ENCODE measurements at places on chromosomes 3 and 15.

DNA sequence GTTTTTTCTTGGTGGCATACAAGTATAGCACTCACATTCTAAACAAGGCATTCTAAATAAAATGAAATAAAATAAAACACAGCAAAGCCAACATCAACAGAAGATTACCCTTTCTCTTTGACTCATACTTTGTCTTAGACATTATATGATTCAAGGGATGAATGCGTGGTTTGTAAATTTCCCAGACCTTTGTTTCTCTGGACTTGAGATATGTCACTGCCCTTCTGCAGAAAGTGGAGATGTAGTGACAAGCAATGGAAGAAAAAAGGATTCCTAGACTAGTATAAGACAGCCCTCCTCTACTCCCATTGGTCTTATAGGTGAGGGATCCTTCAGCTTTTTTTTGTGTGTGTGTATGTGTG lies 22.4 kb downstream of the NANOGP8 start:
- no peak for DNase-seq

DNA sequence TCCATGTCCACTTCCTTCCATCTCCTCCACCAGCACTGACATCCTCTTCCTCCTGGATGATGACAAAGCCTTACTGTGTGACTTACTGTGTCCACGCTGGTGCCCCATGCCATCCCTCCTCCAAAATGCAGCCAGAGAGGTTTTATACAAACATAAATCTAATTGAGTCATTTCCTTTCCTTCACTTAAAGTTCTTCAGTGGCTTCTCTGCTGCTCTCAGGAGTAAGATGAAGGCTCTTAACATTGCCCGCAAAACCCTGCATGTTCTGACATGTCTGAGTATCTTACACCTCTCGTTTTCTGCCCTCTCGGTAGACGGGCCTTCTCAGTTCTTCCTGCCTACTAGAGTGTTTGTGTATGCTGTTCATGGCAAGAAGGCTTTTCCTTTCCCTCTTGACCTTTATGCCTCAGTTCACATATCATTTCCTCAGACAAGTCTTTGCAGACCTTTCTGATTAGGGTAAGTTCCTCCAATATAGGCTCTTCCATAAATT lies 175.5 kb downstream of the CFAP20DC start:
- no peak for DNase-seq

- no peak for DNase-seq
These were observed 68.3 kb upstream of the TBC1D5 start for GRCh38 chr3:17810759-17811158.

- no peak for DNase-seq
These were observed 12.6 kb upstream of the COL8A1 start for GRCh38 chr3:99625643-99626416.

DNA sequence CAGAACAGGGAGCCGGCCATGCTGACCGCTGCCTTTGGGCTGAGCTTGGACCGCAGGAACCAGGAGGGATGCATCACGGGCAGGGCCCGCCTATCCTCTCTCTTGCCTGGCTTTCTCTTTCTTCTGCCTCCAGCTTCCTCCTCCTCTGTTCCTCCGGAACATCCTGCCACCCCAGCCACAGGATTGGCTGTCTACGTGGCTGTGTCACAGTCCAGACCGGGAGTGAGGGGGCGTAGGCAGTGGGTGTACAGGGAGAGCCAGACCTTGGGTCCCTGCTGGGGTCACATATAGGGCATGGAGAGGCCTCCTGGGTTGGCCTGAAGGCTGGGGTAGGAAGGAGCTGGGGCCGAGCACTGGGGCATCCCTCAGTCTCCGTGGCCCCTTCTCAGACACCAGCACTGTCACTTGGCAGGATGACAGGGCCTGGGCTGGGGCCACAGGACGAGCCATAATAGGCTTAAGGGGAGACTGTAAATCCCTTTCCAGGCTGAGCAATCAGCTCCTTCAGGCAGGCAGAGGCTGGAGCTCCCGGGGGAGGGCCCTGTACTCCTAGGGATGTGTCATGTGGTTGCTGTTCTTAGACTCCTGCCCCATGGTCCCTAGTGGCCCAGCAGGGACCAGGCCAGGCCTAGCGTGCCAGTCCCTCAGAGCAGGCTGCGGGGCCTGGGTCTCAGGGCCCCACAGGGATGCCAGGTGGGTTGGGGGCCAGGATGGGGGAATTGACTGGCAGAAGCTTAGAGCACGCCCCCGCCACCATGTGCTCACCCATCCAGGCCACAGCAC lies 25.4 kb downstream of the LINGO1 start:
- peak; percentile 70 for DNase-seq

DNA sequence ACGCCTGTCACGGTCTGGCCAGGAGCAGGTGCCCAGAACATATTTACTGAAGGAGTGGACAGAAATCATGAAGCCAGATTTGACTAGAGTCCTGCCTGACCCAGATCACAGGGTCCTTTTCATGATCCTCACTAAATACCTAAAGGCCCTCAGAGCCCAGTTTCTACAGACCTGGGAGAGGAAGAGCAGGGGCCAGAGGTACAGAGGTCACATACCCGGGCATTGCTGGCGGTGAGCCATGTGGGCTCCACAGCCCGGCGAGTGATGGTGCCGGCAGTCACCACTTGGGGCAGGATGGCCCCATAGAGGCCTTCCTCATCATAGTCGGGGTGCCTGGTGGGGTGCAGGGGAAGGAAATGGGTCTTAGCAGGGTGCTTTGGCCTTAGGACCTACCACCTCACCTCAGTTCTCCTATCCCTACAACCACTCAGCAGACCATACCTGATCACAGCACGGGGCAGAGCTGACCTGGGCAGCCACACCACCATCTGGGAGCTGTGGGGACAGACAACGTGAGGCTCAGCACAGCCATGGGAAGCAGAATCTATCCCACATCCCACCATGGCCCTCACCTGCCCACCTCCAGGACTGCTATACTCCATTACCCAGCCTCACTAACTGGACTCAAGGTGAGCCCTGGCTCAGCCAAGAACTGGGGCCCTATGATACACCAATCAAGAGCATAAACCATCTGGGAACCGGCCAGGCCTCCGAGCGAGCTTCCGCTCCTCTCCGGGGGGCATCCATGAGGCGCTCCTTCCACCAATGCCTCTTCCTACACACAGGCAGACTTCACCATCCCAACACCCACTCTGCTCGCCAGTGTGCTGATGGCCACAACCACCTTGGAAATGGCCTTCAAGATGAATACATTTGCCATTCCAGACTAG lies 12.9 kb downstream of the POLG start:
- no peak for DNase-seq

GRCh38 chr15:83380059-83380458 lies 67.1 kb upstream of the SH3GL3 start:
- DNase-seq: no peak

DNA sequence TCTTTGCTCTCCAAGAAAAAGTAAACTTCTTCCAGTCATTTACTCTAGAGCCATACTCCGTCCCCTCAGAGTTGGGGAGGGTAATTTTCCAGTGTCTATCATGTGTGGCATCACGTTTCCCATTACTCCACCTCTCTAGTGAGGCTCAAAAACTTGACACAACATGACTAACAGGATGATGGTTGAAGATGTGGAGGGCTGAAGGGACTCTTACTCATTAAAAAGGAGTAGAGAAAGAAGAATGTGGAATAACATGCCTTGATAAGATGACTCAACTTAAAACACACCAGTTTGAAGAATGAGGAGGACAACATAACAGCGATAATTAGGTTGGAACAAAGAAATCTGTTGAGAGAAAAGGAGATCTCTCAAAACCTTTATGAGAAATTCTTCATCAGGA lies 894.3 kb downstream of the OTOL1 start:
- DNase-seq: no peak

DNA sequence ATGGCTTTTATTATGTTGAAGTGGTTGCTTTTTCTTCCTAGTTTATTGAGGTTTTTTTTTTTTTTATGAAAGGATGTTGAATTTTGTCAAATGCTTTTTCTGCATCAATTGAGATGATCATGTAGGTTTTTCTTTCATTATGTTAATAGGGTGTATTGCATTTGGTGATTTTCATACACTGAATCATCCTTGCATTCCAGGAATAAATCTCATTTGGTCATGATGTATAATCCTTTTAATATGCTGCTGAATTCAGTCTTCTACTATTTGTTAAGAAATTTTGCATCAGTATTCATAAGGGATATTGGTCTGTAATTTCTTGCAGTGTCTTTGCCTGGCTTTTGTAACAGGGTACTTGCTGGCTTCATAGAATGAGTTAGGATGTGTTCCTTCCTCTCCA lies 11.5 kb upstream of the CLRN1 start:
- DNase-seq: no peak

DNA sequence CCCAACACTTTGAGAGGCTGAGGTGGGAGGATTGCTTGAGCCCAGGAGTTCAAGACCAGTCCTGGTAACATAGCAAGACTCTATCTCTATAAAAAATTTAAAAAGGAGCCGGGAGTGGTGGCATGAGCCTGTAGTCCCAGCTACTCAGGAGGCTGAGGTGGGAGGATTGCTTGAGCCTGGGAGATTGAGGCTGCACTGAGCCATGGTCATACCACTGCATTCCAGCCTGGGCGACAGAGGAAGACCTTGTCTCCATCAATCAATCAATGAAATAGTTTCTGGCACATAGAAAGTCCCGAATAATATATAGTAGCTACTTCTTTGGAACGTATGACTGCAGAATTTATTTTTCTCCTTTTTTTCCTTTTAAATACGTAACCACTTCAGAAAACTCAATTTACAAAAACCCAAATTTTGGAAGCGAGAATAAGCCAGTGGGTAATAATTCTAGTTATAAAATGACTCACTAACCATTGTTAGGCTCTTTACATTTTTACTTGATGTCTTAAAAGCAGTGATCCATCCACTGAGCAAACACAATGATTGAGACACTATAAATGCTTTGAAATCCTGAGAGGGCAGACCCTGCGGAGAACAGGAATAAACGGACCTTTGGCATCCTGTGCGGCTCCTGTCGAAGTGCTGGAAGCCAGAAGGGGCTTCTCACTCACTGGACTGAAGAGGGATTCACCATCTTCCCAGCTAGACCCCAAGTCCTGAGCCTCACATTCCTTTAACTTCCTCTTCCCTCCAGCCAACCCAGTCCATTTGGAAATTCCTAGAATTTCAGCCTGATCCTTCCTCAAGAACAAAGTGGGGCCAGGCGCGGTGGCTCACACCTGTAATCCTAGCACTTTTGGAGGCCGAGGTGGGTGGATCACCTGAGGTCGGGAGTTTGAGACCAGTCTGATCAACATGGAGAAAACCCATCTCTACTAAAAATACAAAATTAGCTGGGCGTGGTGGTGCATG lies 68.4 kb upstream of the MFGE8 start:
- DNase-seq: no peak

DNA sequence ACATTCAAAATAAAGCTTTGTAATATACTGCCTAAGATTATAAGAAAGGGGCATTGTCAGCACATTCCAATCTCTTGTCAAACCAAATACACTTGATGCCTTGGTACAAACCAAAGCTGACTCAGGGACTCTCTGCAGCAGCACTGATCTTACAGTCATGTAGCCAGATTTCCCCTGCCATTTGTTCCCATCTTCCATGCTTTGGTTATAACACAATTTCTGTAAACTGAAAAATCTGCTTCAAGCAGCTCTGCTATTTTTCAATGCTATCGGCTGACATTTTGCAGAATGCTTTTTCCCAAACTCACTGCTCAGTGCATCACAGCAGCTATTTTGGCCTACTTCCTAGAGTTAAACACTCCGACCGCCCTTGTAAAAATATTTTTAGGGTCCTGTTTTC lies 18.2 kb downstream of the PLOD2 start:
- DNase-seq: no peak

GRCh38 chr15:78461171-78461888 lies 23.3 kb downstream of the IREB2 start:
- DNase-seq: no peak

GRCh38 chr15:68778876-68779275 lies 41.8 kb downstream of the ANP32A start:
- DNase-seq: no peak

- peak; percentile 53 for DNase-seq
These were observed 48.7 kb downstream of the COL8A1 start for GRCh38 chr3:99686955-99687612.

- DNase-seq: no peak
These were observed 26.7 kb upstream of the TMEM158 start for GRCh38 chr3:45252826-45253225.

DNA sequence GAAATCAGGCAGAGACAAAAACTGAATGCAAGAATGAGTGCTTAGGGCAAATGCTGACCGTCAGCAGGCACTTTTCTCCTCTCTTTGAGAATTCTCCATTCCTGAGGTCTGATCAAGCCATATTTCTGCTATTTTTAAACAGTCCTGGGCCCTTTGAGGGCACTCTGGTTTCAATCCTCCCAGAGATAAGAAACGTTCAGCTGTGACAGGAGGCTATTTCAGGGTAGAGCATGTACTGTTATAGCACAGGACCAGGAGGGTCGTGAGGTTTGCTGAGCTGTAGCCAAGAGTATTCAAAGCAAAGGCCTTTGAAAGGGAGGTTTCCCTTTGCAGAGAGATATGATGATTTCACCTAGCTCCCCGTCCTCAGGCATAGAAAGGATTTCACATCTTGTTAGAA lies 39.6 kb upstream of the PDZRN3 start:
- DNase-seq: no peak

GRCh38 chr15:100849021-100849854 lies 30.4 kb upstream of the ALDH1A3 start:
- DNase-seq: peak; percentile 47

DNA sequence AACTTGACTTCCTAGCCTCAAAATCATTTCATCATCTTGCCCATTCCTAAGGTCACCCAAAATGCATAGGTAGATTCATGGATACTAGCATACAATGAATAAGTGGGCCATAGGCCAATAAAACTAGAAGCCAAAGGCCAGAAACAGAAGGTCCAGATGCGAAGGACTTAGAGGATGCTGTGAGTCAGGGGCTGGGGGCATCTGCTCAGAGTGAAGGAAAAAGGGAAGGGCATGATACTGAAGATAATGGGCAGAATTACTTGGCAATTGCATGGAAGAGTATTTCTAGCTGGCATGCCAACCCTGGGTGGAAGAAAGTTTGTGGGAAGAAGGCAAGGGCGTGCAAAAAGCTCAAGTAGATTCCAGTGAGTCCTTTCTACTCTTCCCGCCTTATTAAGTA lies 27.5 kb downstream of the ILDR1 start:
- DNase-seq: no peak

DNA sequence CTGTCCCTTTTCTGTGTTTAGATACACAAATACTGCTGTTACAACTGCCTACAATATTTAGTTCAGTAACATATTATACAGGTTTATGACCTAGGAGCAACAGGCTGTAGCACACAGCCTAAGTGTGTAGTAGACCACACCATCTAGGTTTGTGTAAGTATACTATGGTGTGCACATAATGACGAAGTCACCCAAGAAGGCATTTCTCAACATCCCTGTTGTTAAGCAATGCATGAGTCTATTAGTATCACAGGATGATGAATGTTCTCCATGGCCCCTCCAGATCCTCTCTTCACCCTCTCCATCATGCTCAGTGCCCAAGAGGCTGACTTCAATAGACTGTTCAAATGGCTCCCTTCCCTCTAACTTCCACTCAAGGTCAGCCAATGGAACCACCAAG lies 14.6 kb upstream of the SEC62 start:
- no peak for DNase-seq

Data from posterior cingulate gyrus (tissue), 11 donors.